ENCODE measurements at places on chromosomes 13 and 19.

DNA sequence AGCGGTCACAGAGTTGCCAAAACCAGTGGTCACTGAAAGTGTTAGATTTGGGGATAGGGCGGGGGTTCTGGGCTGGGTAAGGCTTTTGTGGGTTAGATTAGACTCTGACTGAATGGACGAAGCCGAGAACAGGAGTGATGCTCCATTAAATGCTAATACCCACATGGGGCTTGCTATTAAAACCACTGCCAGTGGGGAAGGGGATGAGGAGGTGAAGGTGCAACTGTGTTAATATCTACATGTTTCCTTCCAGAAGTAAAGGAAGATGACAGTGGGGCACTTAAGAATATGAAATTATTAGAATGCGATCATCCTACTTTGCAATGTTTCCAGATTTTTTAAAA, 573 bp upstream of the ZNF614 start:
- no peak for DNase-seq

GRCh38 chr19:16416991-16417390, 54.8 kb downstream of the EPS15L1 start:
- DNase-seq: no peak

- no peak for DNase-seq
Measured at GRCh38 chr19:5536337-5536894, 31.3 kb downstream of the TINCR start.

GRCh38 chr19:52211203-52211602, 21.4 kb downstream of the PPP2R1A start:
- DNase-seq: no peak

DNA sequence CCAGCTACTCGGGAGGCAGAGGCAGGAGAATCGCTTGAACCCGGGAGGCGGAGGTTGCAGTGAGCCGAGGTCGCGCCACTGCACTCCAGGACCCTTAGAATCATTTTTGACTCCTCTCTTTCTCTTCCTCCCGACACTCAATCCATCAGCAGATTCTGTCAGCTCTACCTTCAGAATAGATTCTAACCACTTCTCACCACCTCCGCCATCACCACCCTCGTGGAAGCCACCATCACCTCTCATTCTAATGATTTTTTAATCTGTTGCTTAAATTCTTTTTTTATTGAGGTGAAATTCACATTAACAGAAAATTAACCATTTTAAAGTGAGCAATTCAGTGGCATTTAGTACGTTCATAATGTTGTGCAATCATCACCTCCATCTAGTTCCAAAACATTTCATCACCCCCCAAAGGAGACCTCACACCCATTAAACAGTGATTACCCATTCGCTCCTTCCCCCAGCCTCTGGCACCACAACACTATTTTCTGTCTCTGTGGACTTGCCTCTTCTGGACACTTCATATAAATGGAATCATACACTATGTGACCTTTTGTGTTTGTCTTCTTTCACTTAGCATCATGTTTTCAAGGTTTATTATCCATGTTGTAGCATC, 5.0 kb upstream of the CCDC61 start:
- no peak for DNase-seq

- no peak for DNase-seq
Measured at GRCh38 chr19:6088602-6089049, 21.7 kb downstream of the RFX2 start.

DNA sequence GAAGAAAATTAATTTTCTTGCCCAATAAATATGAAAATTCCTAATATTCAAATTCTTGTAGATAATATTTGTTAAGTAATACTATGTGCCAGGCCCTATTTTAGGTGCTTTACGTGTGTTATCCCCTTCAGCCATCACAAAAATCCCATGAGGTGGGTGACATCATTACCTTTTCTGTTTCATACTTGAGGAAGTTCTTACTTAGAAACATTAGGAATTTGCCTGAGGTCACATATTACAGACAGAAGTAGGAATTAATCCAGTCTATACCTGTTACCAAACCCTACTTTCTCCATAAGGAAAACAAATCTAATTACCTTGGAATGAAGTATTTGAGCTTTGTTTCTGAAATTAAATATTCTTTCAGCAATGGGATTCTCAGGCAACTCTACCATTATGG, 336.1 kb downstream of the GPC6 start:
- no peak for DNase-seq

- no peak for DNase-seq
Measured at GRCh38 chr19:47022140-47022536, 2.5 kb downstream of the NPAS1 start.

DNA sequence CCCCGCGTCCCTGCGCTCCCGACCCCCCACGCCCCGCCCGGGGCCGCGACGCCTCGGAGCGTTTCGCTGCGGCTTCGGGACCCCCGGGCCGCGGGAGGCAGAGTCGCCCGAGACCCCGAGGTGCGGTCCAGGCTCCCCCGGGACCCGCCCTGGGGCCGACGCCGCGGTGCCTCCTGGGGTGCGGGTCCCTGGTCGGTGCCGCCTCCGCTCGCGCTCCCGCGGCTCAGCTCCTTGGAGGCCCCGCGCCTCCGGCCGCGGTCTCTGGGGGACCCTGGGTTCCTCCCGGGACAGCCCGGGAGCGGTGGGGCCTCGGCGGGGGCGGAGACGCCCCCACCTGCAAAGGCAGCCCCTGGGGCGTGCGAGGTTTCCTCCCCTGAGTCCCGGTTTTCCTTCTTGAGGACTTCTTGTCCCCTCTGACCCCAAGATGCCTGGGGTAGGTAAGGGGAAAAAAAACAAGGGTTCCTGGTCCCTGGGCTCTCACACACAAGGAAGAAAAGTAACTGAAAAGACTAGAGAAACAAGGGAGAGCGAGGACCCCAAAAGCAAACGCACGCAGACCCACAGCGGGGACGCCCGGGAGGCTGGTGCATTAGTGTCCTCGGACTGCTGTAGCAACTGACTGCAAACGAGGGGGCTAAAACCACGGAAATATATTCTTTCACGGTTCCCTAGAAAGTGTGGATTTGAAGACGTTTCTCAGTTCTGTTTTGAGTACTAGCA, 740 bp downstream of the ZNF555 start:
- DNase-seq: no peak

- no peak for DNase-seq
Measured at GRCh38 chr13:19362946-19363510, 181.4 kb upstream of the TUBA3C start.

DNA sequence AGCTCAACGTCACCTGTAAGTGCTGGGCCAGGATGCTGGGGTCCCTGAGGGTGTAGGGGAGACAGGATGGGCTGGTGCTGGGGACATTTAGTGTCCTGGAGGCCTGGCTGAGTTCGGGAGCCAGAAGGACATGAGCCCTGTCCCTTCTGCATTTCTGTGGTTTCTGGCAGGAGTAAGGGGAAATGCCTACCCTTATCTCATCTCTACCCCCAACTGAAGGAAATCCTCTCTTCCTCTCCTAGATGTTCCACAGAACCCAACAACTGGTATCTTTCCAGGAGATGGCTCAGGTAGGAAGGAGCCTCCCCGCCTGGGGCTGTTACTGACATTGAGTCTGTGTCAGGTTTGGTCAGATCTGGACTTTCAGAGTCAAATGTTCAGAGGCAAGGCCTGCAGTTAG, 1.2 kb downstream of the CD33 start:
- DNase-seq: no peak

DNA sequence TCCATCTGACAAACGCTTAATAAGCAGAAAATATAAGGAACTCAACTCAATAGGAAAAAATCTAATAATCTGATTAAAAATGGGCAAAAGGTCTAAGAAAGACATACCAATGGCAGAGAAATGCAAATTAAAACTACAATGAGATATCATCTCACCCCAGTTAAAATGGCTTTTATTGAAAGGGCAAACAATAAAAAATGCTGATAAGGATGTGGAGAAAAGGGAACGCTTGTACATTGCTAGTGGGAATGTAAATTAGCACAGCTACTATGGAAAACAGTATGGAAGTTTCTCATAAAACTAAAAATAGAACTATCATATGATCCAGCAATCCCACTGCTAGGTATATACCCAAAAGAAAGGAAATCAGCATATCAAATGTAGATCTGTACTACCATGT, 508.8 kb upstream of the GPC6 start:
- no peak for DNase-seq

DNA sequence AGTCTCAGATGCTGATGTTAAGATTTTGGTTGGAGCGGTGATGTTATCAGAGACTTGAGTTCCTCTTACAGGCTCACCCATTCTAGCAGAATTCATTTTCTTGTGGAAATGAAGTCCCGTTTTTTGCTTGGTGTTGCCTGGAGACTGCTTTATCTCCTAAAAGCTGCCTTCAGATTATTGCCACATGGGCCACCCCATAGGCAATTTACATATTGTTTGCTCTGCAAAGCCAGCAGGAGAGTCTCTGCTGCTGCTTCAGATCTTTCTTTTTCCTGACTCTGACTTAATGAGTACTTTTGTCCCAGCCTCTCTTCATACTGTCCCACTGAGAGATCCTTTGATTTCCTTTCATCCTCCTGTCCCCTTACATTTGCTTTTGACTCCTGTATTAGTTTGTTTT, 114.6 kb downstream of the TDRD3 start:
- no peak for DNase-seq

DNA sequence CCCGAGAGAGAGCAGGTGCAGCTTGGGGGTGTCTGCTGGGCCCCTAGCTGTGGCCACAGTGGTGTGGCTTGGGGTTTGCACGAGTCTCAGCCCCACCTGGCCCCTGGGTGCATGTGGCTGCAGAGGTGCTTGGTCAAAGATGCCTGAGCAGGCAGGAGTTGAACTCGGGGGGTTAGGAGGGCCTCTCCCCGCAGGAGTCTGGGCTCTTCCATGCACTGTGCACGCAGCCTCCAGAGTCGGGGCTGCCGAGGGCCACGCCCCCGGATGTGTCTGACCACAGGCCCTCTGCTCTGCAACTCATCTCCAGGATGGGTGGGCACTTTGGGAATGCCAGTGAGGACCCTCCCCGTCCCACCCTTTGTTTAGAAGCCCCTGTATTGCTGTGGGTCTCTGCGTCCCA, 91.5 kb upstream of the MCF2L start:
- DNase-seq: no peak

DNA sequence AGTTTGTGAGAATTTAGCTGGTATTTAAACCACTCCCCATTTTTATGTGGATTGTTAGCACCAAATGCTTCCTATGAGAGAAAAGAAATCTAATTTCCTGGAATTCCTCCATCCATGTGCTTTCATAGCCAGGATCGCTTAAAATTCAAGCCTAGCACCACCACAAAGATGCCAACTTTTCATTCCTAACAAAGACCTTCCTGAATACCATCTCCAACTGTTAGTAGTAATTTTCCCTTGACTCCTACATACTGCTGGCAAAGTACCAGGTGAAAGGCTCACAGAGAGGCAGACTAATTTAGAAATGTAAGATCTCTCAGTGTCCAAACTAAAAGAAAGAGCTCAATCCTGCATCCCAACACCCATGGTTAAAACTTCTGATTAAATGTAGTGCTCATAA, 386.3 kb downstream of the KCTD12 start:
- no peak for DNase-seq

GRCh38 chr19:51589511-51589910, 18.4 kb downstream of the ZNF175 start:
- no peak for DNase-seq

GRCh38 chr13:40465015-40465390, 201.4 kb downstream of the FOXO1 start:
- no peak for DNase-seq

DNA sequence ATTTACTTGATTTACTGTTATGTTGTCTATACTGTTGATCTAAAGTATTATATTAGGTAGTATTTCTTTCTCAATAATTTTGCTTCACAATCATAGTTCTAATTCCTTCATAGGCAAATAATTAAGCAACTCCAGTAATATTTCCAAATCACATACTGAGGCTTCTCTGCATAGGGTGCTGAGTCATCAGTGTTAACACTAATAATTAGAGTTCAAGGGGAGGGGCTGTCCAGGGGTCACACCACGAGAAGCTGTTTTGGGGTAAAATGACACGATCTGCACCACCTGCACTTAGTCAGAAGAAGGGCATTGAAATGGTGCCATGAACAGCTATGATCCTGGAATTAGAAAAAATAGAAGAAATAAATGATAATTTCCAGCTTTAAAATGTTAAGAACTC, 1230.9 kb upstream of the SLC10A2 start:
- no peak for DNase-seq

DNA sequence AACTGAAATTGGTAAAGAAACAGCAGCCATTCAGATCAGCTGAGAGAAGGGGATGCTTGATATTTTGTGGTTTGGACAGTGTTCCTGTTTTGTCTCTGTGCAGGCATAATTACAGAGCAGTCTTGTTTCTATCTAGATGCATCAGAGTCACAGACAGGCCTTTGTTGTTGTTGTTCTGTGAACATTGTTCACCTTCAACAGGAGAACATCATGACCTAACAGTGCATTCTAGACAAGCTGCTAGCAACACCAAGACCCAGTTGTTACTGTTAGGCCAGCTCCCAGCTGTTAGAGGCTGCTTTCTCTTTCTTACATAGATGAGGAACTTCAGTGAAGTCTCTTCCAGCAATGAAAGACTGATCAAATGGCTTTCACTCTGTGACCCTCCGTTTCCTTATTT, 8.5 kb upstream of the LSR start:
- no peak for DNase-seq

DNA sequence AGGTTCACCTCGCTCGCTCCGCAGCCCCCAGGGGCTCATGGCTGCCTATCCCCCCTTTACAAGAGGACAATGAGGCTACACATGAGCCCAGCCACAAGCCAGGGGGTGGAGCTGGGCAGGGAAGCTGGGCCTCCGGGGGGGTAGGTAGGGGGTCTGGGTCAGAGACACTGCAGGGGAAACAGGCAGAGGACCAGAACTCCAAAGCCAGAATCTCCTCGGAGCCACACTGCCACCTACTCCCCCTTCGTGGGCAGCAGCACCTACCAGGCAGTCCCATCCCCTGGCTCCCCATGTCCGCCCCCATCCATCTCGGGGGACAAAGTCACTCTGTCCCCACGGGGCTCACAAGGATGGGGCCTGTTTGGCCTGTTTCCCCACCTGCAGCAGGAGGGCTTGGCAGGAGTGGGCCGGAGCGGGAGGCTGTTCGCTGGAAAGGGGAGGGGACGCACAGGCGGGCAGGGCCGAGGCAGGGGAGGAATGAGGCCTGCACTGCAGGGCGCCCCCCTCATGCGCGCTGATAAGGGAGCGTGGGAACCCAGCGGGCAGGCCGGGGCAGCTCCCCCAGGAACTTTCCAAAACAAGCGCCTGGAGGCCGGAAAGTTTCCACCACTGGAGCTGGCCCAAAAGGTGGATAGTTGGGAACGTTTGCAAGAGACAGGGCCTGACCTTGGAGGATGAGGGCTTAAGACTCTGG, 545 bp upstream of the ISYNA1 start:
- no peak for DNase-seq

GRCh38 chr19:28288572-28289264, 924.2 kb downstream of the UQCRFS1 start:
- DNase-seq: no peak

DNA sequence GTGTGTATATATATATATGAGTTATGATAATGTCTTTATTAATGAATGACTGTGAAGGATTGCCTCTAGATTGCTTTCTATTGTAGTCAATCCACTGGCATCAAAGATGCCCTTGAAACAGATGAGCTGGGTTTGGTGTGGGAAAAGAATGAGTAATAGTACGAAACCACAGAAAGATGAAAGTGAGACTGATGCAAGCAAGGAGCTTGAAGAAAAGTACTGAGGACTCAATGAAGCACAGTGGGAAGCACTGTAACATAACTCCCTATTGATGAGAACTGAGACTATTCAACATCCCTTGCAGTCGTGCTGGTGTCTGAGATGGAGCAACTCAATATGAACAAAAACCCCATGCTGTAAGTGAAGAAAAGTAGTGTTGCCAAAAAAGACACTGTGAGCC, 1794.2 kb downstream of the SLITRK5 start:
- DNase-seq: no peak
